ENCODE measurements at places on chromosomes 1 and 21.

DNA sequence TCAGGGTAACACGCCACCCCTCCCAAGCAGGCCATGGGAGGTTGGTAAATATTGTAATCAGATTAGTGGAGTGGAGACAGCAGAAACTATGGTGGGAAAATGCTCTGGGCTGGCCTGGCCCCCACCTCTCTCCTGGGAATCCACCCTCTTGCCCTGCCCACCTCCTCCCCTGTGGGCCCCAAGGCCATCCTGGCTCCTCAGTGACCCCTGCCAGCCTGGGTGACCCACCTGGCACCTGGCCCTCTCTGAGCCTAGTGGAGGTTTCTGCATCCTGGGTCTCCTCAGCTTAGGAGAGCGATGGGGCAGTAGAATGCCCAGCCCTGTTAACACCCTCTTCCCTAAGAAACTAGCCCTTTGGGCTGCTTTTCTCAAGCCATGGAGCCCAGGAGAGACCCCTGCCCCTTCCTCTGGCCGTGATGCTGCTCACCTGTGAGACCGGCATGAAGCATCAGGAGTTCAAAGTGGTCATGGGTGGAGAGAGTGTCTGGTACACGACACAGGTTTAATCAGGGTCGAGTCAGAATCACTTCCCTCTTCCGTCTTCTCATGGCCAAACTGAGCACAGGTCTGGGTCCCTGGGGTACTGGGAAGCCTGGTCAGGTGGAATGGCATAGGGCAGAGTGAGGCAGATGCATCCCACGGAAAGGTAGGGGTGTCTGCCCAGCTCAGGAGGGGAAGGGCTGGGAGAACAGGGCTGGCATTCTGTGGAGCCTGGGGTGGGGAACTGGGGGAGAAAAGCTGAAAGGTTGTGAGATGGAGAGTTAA lies 10.7 kb upstream of the DMBX1 start:
- no peak for DNase-seq

DNA sequence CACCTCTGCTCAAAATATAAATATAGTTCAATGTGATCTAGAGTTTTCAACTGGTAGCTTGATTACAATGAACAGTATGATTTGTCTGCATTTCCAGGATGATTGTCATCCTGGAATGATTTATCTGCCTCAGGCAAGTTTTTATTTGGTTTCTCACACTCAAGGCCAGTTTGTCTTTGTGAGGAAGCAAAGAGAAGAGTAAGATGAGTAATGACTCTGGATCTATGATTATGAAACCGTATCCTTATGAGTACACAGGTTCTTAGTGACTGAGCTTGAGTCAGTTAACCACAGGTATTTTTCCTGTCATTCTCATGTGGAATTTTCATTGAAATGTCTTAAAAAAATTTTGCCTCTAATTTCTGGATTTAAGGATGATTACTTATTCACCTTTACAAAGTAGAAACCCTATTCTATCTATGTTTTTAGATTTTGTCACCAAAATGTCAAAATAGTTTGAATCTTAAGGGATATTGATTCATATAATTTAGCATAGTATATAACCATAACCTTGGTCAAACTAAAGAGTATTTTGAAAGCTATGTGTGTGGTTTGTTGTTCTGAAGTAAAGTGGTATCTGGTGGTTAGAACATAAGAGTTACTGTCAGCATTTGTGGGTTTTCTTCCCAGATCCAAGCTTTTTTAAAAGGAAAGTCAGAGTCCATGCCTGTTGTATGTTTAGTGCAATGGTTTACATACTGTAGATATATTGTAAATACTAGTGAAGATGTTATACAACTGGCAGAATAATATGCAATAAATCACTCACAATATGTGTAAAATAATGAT lies 145.0 kb downstream of the RASAL2 start:
- no peak for DNase-seq

GRCh38 chr1:110508028-110508940 lies 10.7 kb downstream of the KCNA10 start:
- peak; percentile 58 for DNase-seq

GRCh38 chr21:36684957-36685714 lies 13.8 kb upstream of the SIM2 start:
- no peak for DNase-seq

DNA sequence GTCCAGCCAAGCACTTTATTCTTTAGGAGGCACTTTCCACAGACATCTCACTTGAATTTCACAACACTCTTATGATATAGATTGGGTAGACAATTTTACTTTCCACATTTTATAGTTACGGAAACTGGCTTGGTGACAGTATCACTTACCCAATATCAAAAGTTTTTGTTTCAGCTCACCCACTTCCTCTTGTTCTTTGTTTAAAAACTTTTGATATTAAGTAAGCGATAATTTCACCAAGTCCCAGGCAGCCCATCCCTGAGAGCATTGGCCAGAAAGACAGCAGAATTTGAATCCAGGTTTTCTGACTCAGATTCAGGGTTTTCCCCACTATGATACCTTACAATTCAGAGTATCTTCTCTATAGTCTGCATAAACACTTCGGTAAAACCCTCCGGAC lies 60.0 kb downstream of the LRIG2 start:
- no peak for DNase-seq

All from H1 (cell line).